Amygdala (tissue), 56 donors: ENCODE measurements at places on chromosomes 1 and 21.

DNA sequence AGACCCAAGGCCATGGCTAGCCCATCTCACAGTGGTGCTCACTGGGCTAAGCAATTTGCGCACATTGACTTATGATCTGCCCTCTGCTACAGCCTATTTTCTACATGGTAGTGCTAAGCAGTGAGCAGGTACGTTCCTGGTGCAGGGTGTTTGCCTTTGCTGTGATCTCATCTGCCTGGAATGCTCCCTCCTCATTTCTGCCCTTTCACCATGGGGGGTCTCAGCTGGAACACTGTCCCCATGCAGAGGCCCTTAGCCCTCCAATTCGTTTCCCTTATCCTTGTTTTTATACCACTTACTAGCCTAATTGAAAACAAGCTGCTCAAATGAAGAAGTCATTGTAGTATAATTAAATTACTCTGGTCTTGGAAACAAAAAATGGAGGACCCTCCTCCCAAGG lies 2.0 kb upstream of the B3GALT5 start:
- no peak for DNase-seq

- no peak for DNase-seq
Measured at GRCh38 chr1:54476530-54477109, 70.4 kb upstream of the SSBP3 start.

GRCh38 chr1:40044110-40044509 lies 3.6 kb downstream of the CAP1 start:
- DNase-seq = no peak

DNA sequence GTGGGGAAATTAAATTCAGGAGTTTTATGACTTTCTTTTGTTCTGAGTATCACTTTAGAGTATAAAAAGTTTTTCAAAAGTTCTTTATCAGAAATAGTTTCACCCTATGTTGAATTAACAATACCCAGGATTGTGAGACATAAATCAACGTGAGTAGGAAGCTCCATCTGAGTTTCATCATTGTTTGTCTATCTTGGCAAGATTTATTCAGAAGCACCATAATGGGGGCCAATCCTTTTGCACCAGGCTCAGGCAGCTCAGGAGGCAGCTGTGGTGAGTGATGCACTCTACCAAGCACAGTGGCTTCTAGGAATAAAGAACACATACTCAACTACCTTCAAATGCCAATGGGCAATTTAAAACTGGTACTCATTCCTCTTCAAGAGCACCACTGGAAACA lies 12.0 kb downstream of the CREG1 start:
- DNase-seq = no peak
